ENCODE measurements at places on chromosomes 5 and 9. TPM values are rescaled to one million over a fixed set of nuclear protein-coding genes. Genes with fewer than 3 reads are reported as not detected.

- no peaks in the 10 kb centered on the region for H3K27me3 ChIP-seq
- no peaks in the 10 kb centered on the region for H3K36me3 ChIP-seq
- H3K27ac ChIP-seq: no peak overlapping the region
- DNase-seq: no peak
- no peak overlapping the region for H3K4me3 ChIP-seq
Measured at GRCh38 chr5:131245312-131245711, 18.5 kb upstream of the CDC42SE2 start.

The SLC27A6 gene
- not detected for total RNA-seq

GRCh38 chr9:78214492-78214891 is 21.4 kb upstream of the CEP78 start:
- no peak overlapping the region for H3K27ac ChIP-seq
- no peak for DNase-seq
- H3K4me1 ChIP-seq: no peaks in the 10 kb centered on the region
- H3K27me3 ChIP-seq: no peaks in the 10 kb centered on the region

DNA sequence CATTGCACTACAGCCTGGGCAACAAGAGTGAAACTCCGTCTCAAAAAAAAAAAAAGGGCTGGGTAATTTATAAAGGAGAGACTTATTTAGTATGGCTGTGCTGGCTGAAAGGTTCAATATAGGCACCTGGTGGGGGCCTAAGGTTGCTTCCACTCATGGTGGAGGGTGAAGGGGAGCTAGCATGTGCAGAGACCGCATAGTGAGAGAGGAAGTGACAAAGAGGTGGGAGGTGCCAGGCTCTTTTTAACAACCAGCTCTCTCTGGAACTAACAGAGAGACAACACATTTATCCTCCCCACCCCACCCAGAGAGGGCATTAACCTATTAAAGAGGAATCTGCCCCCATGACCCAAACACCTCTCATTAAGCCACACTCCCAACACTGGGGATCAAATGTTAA is 28.9 kb upstream of the SERINC5 start:
- H3K27ac ChIP-seq: no peak overlapping the region
- DNase-seq: no peak

- peaks cover 12% of the 10 kb centered on the region for H3K36me3 ChIP-seq
- no peak overlapping the region for H3K4me3 ChIP-seq
- no peak for DNase-seq
- H3K4me1 ChIP-seq: peaks cover 39% of the 10 kb centered on the region
- H3K27ac ChIP-seq: no peak overlapping the region
Measured at GRCh38 chr5:17258431-17258830, 41.0 kb downstream of the BASP1 start.

GRCh38 chr5:51908215-51908614 is 525.0 kb downstream of the ISL1 start:
- no peaks in the 10 kb centered on the region for H3K27me3 ChIP-seq
- H3K4me3 ChIP-seq: no peak overlapping the region
- DNase-seq: no peak
- H3K4me1 ChIP-seq: no peaks in the 10 kb centered on the region
- H3K27ac ChIP-seq: no peak overlapping the region

GRCh38 chr5:6833406-6833805 is 120.2 kb downstream of the TENT4A start:
- no peak overlapping the region for H3K27ac ChIP-seq
- H3K27me3 ChIP-seq: no peaks in the 10 kb centered on the region
- DNase-seq: no peak
- no peaks in the 10 kb centered on the region for H3K36me3 ChIP-seq
- H3K4me3 ChIP-seq: no peak overlapping the region
- H3K4me1 ChIP-seq: no peaks in the 10 kb centered on the region

GRCh38 chr5:112869948-112870347 is 8.9 kb downstream of the SRP19 start:
- no peak overlapping the region for H3K4me3 ChIP-seq
- peaks cover 36% of the 10 kb centered on the region for H3K36me3 ChIP-seq
- no peaks in the 10 kb centered on the region for H3K4me1 ChIP-seq
- no peaks in the 10 kb centered on the region for H3K27me3 ChIP-seq
- no peak overlapping the region for H3K27ac ChIP-seq

The TCF7 gene
- total RNA-seq: not detected

The PCDH12 gene
- not detected for total RNA-seq

The SPACA9 gene
- total RNA-seq: 4.9 TPM

The BHMT2 gene
- not detected for total RNA-seq

DNA sequence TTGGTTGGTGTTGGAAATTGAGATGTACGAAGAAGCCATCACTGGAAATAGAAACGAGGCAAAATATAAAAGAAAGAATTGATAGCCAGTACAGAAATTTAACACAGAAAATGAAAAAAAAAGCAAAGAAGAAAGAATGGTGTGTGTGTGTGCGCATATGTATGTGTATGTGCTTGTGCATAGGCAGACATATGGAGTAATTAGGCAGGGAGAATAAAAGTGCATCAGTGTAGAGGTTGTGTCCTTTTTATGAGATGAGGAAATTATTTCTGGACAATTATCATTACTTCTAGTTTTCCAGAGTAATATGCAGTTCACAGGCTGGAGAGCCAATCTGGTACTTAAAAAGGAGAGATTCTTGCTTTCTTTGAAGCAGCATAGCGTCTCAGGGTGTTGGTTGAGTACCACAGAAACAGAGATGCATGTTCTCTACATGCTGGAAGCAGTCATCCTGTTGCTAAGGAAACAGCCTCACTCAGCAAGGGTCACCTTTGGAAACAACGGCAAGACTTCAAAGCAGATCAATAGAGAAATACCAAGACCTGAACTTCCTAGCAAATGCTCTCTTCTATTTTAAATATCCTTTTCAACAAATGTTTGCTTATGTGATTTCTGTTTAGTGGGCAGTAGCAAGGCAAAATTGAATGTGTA is 172.7 kb downstream of the TAF11L14 start:
- H3K4me1 ChIP-seq: no peaks in the 10 kb centered on the region
- no peaks in the 10 kb centered on the region for H3K36me3 ChIP-seq
- no peaks in the 10 kb centered on the region for H3K27me3 ChIP-seq
- H3K4me3 ChIP-seq: no peak overlapping the region
- H3K27ac ChIP-seq: no peak overlapping the region
- no peak for DNase-seq

DNA sequence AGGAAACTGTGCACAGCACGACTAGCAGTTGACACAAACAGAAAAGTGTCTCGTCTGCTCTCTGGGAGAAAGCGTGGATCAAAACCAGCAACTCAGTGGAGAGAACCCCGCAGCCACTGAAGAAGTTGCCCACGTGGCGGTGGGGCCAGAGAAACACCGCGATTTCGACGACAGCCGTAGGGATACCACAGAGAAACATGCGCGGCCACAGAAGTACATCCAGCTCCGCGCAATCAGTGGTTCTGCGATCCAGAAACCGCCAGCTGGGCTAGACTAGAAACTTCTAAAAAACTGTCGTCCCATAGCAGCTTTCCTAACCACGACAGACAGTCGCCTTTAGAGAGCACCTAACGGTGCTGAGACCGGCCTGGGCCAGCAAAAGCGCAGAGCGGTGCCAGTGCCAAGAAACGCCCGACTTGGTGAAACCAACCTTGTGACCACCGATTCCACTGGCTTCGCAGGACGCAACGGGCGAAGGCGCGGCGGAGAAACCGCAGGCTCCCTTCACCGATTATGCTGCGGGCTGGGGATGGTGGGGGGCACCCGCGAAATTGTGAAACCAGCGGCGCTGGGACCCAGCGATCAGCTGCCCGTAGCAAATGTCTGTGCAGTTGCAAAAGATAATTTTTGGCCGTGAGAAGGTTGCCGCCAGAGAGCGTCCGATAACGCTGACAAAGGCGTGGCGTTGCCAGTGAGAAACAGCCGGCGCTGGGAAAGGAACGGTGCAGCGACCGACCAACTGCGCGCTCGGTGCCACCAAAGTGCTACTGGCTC is 2.7 kb upstream of the ANXA2R start:
- no peaks in the 10 kb centered on the region for H3K36me3 ChIP-seq
- H3K4me1 ChIP-seq: peaks cover 23% of the 10 kb centered on the region
- peak overlapping the region; percentile 78 for H3K4me3 ChIP-seq
- DNase-seq: peak; percentile 90
- H3K27ac ChIP-seq: peak overlapping the region; percentile 92

DNA sequence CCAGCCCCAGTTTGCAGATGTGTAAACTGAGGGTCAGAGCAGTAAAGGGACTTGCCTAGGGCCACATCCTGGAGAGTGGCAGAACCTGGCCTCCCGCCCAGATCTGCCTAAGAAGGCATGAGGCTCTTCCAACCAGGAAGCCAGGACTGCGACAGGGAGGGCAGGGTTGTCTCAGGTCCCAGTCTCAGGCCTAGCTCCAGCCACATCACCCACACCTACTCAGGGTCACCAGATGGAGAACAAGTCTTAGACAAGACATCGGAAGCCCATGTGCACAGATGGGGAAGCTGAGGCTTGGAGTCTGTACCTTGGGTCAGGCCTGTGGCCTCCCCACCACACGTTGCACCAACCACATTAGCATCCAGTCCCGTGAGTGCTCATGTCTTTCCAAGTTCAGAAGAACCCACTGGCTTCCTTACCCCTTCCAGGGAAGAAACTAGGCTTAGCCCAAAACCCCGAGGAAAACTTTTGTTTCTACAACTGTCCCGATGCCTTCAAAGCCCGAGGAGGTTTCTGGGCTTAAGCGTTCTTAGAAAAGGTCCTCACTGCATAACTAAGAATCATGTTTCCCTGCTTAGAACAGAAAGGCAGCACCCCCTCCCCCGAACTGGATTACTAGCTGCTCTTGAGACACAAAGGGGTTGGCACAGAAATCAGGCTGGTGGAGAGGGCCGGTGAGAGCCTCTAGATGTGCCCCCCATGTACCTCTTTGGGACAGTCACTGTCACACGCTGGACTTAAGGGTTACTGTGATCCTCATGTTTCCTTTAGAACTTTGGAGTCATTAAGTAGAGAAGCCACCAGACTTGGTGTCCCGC is 2.2 kb downstream of the FAM78A start:
- no peaks in the 10 kb centered on the region for H3K27me3 ChIP-seq
- DNase-seq: peak; percentile 72
- H3K4me1 ChIP-seq: peaks cover 63% of the 10 kb centered on the region
- H3K36me3 ChIP-seq: no peaks in the 10 kb centered on the region

GRCh38 chr5:157948738-157949410 is 89.9 kb upstream of the CLINT1 start:
- peaks cover 4% of the 10 kb centered on the region for H3K4me1 ChIP-seq
- no peak overlapping the region for H3K4me3 ChIP-seq
- H3K27ac ChIP-seq: no peak overlapping the region
- no peaks in the 10 kb centered on the region for H3K27me3 ChIP-seq
- peak; percentile 93 for DNase-seq

The ARL14EPL gene
- total RNA-seq: not detected

- H3K36me3 ChIP-seq: peaks cover 3% of the 10 kb centered on the region
- peaks cover 55% of the 10 kb centered on the region for H3K4me1 ChIP-seq
- H3K27ac ChIP-seq: peak overlapping the region; percentile 36
- H3K27me3 ChIP-seq: no peaks in the 10 kb centered on the region
Measured at GRCh38 chr9:530681-531080, 310.8 kb upstream of the DMRT1 start.

- no peak overlapping the region for H3K27ac ChIP-seq
- H3K4me1 ChIP-seq: peaks cover 48% of the 10 kb centered on the region
- no peak for DNase-seq
- H3K36me3 ChIP-seq: no peaks in the 10 kb centered on the region
- no peaks in the 10 kb centered on the region for H3K27me3 ChIP-seq
Measured at GRCh38 chr9:132937463-132937901, 6.9 kb downstream of the TSC1 start.

All from Karpas-422 (cell line).